ENCODE measurements at places on chromosomes 2 and 18.

GRCh38 chr2:234320066-234320465 is 176.8 kb downstream of the ARL4C start:
- no peak for DNase-seq

- no peak for DNase-seq
Measured at GRCh38 chr2:18522484-18523146, 37.8 kb downstream of the RDH14 start.

GRCh38 chr18:8354304-8354703 is 254.9 kb upstream of the RAB12 start:
- no peak for DNase-seq

DNA sequence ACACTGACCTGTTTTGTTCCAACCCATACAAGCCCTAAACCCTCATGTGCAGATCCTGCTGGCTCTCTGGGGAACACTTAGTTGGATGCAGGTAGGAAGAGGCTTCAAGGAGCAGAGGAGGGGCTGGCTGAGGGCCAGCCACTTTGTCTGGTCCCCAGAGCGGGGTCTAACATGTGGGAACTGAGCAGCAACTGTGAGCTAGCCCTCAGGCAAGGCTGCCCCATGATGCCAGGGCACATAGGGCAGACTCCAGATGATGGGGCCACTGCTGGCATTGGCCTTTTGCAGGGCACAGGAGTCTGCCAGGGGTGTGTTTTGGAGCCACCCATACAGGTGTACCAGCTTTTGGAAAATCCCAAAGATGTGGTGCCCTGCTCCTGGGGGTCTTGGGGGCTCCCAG is 67.7 kb downstream of the HPCAL1 start:
- DNase-seq = no peak

All from stomach (tissue), 19 donors.